ENCODE measurements at places on chromosomes 7 and 10. TPM values are rescaled to one million over a fixed set of nuclear protein-coding genes. Genes with fewer than 3 reads are reported as not detected.

DNA sequence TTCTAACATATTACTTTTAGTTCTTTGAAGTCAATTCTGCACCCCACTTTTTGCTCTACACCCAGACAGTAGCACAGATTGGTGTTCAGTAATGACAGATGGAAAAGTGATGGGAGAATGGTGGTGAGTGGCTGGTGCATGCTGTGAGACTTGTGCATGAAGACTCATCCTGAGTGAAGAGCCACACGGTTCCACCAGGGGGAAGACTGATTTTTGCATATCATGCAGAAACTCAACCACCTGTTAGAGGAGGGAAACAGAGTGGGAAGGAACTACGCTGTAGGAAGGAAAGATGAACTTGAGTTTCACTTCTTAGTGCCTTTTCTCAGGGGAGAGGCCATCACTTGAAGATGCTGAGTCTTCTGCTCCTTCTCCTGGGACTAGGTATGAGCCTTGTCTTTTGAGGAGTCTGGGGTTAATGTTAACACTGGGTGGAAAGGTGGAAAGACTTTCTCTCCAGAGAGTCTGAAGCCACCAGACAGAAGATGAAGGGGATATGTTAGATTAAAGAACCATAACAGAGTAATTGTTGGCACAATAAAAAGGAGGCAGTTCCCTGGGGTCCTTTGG is 9.3 kb upstream of the PRSS1 start:
- DNase-seq: no peak

DNA sequence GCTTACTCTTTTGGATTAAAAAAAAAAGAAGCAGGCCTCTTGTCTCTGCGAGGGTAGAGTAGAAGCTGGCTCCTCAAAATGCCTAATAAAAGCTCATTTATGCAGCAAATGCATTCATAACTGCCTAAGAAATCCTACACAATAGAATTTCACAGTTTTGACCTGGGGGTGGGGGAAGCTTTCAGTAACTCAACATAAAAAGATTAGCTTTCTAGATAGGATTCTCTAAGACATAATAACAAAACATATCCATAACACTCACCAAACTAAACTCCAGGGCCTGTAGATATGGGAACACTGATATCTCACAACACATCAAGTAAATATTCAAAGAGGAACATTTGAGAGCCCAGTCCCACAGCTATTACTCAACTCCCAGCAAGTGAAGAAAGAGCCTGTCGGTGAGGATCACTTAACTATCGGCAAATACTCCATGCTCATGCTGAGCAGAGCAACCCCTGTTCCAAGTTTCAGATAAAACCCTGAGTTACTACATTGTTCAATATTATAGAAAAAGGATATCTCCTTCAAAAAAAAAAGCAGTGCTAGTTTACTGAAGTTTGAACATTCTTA is 88.1 kb downstream of the COBL start:
- no peak for DNase-seq

GRCh38 chr7:16417906-16418305 is 3.4 kb downstream of the CRPPA start:
- DNase-seq: no peak

GRCh38 chr10:59708816-59709394 is 745 bp downstream of the SLC16A9 start:
- DNase-seq: no peak

GRCh38 chr7:130379921-130380860 is at the start of gene CPA1:
Gene CPA1, plus strand, starts transcription at chr7:130380494. Its CDS starts 27 bp downstream, at chr7:130380521.
- no peak for DNase-seq

- no peak for DNase-seq
Measured at GRCh38 chr10:89064748-89065147, 74.2 kb downstream of the FAS start.

- DNase-seq: no peak
Measured at GRCh38 chr7:2796358-2797352, 47.5 kb downstream of the GNA12 start.

GRCh38 chr7:31145339-31145738 is 93.2 kb downstream of the ADCYAP1R1 start:
- DNase-seq: no peak

- no peak for DNase-seq
Measured at GRCh38 chr7:143288836-143289235, 685 bp downstream of the CASP2 start.

- no peak for DNase-seq
Measured at GRCh38 chr7:85095366-85095765, 91.5 kb downstream of the SEMA3D start.

DNA sequence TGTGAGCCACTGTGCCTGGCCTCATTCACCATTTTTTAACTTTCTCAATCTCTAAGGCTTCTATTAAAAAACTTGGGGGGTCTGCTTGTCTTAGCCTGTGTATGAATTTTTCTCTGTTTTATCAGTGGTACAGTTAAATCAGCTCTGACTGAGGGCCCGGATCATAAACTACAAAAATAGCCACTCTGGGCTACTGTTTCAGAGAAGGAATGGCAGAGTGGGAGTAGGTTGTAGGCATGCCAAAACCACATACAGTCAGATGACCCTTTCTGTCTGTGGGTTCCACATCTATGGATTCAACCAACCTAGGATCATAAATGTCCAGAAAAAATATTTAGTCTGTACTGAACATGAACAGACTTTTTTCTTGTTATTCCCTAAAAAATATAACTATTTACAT is 21.3 kb downstream of the TBC1D12 start:
- no peak for DNase-seq

DNA sequence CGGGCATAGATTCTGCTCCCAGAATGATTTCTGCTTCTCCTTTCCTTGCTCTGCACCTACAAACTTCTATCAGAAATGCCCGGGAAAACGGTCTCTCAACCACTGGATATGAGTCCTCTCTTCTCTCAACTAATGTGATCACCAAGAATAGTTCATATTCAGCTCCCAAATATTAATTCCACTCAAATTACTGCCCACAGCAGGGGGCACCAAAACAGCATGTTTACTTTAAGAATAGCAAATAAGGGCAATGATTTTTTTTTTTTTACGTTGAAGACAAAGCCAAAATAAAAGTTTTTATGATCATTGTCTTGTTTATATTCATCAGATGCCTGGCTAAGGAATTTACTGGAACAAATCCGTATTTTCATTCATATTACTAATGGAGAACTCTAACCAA is 94.9 kb upstream of the PRSS1 start:
- DNase-seq: no peak

DNA sequence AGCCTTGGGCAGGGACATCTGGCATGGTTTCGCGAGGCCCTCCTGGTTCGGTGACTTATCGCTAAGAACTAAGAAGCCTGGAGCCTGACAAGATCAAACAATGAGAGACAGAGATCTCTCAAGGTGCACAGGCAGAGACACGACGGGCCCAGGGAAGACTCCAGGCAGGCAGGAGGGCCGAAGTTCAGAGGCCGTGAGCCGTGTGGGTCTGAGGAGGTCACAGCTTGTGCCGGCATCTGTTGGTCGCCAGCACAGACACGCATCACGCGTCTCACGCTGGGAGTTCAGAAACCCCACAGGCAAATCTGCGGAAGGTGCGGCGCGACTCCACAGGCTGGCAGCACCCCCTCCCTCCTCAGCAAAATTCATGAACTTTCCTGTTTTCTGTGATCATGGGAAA is 314.0 kb downstream of the DNAJB6 start:
- DNase-seq: no peak

DNA sequence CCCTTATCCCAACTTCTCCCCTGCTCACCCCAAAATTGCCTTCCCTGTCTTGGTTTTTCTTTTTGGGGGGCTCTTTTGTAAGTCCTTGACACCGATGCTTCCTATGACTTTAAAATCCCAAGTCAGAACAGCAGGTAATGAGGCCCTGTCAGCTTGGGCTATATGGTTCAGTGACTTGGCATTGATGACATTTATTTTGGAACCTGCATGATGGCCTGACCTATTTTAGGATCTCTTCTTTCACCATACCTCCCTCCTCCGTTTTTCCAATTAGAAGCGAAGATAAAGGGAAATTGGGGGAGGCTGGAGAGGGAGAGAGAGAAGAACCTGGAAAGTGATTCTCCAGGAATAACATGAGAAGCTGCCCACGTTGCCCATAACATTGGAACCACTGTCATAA is 424.9 kb upstream of the AUTS2 start:
- no peak for DNase-seq

DNA sequence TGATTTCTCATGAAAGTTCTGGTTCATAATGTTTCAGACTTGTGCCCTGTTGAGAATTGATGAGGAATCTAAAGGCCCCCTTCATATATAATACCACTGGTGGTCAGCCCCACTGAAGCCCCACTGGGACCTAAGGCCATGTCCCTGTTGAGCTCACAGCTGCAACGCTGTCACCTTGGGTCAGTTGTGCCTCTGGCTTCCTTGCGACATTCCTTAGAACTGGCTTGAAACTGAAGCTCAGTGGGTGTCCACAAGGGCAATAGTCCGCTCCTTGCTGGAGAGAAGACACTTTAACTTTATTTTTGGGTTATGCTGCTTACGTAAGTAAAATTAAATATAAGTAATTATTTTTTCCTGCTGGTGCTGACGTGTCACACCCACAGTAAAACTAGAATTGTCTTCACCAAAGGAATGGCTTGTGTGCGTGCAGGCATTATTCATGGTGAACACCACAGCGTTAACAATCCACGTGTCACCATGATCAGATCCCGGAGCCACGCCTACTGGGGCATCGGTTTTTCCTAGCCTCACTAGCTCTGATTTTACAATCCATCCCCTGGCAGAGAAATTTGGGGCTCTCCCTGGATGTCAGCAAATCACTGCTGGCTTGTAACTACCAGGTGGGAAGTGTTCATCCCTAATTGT is 66.5 kb downstream of the BICC1 start:
- DNase-seq: no peak

DNA sequence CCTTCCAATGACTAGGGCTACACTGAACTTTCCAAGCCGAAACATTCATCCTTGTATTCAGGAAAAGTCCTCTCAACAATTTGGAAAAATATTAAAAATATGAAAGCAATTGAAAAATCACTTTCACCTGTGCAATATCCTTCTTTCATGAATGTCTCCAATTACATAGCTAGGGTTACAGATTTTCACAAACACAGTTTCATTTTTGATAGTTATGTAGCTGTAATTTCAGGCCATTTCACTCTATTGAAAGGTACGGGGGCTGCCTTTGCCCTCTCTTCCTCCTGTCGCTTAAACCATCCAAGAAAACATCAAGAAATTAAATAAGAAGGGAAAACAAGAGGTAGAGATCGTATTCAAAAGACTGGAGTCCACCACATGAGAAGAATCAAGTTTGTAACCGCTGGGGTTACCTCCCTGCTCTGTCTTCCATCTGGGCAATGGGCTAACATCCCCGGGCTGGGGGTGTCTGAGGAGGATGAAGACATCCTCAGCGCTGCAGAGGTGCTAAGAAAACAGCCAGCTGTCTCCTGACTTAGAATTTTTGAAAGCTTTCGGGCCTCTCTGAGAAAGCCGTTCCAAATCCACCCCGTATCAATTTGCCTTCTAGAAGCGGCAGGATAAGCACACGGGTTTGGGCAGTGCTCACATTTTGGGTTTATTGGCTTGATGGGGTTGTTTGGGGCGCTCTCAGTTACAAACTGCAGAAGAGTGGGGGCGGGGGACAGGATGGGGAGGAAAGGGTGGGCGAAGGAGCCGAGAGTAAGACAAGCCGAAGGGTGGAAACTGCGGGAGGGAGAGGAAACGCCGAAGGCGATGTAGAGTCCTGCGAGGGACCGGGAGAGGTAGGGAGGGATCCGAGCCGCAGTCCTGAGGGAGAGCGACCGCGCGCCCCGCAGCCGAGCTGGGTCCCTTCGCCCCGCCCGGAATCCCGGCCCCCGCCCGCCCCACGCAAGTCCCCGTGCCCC is 24.3 kb upstream of the VAX1 start:
- no peak for DNase-seq

DNA sequence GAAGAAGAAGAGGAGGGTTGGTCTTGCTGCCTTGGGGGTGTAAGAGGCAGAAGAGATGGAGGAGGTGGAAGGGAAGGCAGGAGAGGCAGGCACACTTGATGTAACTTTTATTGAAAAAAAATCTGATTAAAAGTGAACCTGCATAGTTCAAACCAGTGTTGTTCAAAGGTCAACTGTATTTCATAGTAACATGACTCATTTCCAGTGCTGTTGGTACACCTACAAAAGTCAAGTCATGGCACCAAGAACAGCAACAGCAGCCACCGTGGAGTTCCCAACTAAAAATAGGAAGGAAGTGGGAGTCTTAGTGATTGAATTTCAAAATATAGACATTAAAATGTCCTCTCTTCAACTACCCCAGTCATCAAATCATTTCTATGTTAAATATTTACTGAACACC is 88.5 kb downstream of the CTNNA3 start:
- DNase-seq: no peak

GRCh38 chr7:75814407-75814947 is 871 bp upstream of the CCL24 start:
- DNase-seq: no peak

DNA sequence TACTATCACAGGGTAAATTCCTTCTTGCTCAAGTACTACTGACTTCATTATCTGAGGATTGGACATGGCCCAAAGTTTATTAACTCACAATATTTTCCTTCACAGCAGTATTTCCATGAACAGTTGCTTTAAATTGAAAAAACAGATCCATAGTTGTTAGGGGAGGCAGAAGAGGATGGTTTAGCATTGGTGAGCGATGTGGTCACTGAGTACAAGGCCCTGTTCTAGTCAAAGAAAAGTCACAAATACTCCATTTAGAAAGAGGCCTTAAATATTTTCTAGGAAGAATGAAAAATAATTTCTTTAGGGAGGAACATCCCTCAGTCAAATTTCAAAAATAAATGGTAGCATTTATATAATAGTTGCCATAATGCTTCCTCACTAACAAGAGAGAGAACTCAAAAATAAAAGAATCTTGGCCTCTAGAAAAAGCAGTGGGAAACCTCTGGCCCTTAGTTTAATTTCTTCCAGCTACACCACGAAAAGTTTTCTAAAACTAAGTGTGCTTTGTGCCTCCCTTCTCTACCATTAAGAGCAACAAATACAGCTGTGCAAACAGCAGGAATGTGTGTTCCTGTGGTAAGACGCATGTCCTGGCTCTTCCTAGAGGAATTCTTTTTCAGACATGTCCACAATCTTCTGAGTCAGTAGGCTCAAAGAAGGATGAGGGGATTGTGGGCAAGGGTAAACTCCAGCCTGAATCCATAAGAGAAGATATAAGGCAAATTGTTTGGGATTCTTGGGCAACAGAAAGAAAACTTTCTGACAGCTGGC is 105.7 kb downstream of the HOXA1 start:
- no peak for DNase-seq

GRCh38 chr10:75616874-75617478 is 185.6 kb downstream of the LRMDA start:
- no peak for DNase-seq

DNA sequence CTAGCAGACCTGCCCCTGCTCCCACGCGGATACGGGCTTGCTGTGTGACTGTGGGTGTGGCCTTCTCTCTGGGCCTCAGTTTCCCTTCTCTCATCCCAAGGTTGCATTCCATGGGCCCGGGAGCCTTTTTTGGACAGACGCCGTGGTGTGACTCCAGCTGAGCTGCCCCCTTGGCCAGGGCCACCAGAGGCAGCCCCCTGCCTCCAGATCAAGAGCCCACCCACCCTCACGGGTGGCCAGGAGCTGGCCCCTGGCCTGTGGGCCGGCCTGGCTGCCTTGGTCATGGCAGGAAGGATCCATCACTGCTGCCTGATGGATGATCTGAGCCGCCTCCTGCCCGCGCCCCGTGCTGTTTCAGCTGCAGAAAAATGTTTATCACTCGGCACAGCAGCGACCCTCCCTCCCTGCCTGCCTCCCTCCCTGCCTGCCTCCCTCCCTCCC is 27.8 kb upstream of the ELFN1 start:
- DNase-seq: no peak

The SGMS1 gene
- polyA plus RNA-seq: 53.2 TPM

The PDSS1 gene
- polyA plus RNA-seq: 12.8 TPM

The PPIF gene
- polyA plus RNA-seq: 71.7 TPM

The OR2A7 gene
- 7.0 TPM for polyA plus RNA-seq

The ANKRD30A gene
- polyA plus RNA-seq: not detected

The PAPOLB gene
- polyA plus RNA-seq: 0.06 TPM

The AQP1 gene
- polyA plus RNA-seq: 183 TPM

The MAGI2 gene
- polyA plus RNA-seq: 39.1 TPM
